ENCODE measurements at places on chromosomes 5 and 9.

GRCh38 chr9:125240649-125240999 is 519 bp downstream of the HSPA5 start:
- no peak for DNase-seq

DNA sequence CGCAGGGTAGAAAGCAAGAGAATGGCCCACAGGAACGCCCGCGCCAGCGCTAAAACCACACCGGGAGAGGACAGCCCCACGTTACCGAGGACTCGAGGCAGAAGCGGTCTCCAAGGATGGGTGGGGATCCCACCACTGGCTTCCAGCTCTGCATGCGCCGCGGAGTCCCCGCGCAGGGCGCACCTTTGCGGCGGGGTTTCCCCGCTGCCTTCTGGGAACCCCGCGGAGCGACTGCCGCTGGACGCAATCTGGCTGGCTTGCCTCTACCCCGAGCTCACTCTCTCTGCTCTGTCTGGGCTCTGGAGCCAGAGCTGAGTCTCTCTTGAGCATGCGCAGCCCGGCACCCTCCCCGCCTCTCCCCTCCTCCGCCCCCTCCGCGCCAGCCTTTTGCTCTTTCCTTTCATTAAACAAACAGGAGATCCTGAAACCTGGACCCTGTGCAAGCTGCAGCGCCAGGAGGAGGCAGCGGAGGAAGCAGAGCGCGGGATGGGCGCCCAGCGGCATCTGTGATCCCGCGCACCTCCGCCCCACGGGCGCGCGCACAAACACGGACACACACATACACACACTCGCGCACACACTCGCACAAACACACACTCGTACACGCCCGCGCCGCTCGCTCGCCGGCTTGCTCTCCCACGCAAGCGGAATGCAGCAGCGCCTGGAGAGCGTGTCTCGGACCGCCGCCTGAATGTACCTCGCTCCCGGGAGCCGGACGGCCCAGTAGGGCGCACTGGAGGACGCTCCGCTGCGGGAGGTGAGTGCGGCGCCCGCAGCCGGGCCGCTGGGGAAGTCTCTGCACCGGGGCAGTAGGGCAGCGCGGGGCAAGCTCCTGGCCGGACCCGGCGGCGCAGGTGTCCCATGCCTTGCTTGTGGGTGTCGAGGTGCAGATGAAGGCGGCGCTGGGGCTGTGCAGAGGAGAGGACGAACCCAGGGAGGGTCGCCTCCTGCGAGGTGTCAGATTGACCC is at the start of gene PLPPR1:
Gene PLPPR1 (plus strand): TSS at position 382 of the 969 bp plus-strand sequence.
- DNase-seq: no peak

DNA sequence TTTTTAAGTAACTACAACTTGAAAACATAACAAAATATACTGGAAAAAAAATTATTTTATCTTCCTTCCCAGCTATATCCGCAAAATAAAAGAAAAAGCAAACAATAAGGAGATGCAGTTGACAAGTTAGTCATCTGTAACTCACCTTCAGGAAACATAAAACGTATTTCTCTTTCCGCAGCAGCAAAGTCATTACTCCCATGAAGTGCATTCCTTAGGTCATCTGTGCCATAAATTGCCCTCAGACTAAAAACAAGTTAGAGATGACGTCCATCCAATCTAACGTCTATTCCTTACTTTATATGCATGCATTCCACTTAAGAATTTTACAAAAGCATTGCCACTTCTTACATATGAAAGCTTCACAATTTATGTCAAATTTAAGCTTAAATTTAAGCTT is 10.9 kb downstream of the NME5 start:
- no peak for DNase-seq

GRCh38 chr5:64680289-64680688 is 10.0 kb upstream of the SHISAL2B start:
- DNase-seq: peak; percentile 7

DNA sequence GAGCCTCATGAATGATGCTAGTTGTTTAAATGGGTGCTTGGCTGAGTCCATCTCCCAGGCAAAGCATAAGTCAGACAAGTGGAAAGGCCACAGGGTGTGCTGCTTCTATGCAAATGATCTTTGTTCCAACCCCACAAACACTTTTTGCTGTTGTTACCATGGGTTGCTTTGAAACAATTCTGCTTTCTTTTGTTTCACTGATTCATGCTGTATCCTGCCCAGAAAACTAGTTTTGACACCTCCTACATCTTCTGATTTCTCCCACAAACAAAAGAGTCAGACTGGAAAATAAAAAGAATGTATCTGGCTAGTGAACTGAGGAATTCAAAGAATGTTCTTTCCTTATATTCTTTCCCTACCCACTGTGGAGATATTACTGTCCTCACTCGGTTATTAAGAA is 298.6 kb downstream of the DIRAS2 start:
- DNase-seq: no peak

DNA sequence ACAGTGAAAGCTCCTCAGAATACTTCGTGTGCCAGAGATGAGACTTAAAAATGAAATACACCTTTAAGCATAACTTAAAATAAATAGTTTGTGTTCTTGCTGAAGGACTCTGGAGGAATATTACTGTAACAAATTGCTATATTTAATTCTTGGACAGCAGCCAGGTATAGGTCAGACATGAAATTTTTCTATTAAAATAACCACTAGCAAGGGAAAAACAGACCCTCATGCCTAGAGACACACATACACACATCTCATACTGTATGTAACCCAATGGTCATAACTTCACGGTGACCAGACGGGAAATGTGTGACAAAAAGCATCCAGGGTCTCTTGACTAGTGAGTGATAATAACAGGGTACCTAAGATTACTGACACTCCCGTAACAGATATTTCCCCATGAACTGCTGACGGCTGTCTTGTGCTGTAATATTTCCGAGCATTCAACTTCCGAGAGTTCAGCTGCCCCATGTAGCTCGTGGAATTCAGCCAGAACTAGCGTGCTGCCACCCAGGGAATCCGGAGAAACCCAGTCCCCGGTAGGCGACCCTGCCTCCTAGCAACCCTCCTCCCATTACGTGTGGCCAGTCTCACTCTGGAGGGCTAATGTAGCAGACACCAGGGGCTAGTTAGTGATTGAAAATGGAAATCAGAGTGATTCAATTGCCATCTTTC is 2295.1 kb upstream of the WWC1 start:
- DNase-seq: no peak

DNA sequence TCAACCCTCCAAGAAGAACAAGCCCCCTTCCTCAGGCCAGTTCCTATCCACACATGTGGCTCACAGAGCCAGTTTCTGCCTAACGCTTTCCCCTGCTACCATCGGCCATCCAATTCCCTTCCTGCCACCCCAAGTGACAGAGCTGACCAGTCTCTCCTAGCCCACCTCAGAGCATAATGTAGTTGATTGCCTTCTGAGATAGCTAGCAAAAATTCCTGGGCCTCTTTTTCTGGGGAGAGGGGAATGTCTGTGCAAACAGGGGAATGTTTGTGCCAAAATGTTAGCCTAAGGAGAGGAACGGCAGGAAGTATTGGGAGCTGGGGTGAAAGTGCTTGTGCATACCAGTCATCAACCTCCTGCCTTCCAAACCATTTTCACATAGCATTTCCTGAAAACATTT is 157.0 kb downstream of the PJA2 start:
- DNase-seq: no peak

GRCh38 chr5:176884571-176884890 is 14.6 kb downstream of the HK3 start:
- DNase-seq: no peak

GRCh38 chr9:134670042-134670525 is 28.5 kb downstream of the COL5A1 start:
- no peak for DNase-seq

All from SW 1271 (cell line).